ENCODE measurements at places on chromosomes 7 and 10. TPM values are rescaled to one million over a fixed set of nuclear protein-coding genes. Genes with fewer than 3 reads are reported as not detected.
A peak's percentile ranks its signal among the peaks of the same experiment; 100 is the strongest.

The RHEB gene
- 61.0 TPM for total RNA-seq

The WIPF3 gene
- total RNA-seq: not detected

The ICA1 gene
- total RNA-seq: not detected

The STEAP1B gene
- total RNA-seq: not detected

The FMC1 gene
- 3.0 TPM for total RNA-seq

The IQUB gene
- not detected for total RNA-seq

The ZC3HAV1L gene
- total RNA-seq: 0.16 TPM

The CTAGE8 gene
- total RNA-seq: 1.1 TPM

The DEPP1 gene
- not detected for total RNA-seq

The LAMB4 gene
- total RNA-seq: 0.11 TPM

The SUN3 gene
- total RNA-seq: not detected

The GSDME gene
- not detected for total RNA-seq

The CALHM1 gene
- not detected for total RNA-seq

DNA sequence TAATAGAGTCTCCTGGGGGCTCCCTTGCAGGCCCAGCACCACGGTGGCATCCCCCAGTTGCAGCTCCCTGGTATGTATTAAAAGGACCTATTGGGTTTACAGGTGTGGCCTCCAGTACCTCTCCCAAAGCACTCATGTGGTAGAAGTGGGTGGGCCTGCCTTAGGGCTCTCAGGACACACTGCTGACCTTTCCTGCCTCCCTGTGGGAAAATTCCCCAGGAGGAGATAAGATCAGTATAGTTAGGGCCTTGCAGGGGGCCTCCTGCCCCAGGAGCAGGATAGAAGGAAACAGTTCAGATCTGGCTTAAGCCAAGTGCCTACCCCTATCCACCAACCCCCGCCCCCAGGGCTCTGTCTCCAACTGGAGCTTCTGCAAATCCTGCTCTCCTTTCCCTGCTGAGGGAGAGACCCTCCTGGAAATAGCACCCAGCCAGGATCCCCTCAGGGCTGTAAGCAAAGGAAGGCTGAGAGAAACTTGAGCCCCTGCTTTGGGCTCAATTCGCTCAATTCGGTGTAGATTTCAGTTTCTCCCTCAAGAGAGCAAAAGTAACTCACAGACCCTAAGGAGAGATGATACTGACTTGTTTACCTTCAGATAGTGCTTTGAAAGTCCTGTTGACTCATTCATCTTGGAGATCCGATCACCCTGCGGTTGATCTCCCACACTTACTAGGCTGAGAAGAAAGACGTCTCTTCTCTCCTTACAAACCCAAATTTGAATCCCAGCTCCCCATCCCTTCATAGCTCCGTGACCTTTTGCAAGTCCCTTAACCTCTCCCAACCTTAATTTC, 130.6 kb downstream of the WDR11 start:
- no peak for DNase-seq

GRCh38 chr10:80900661-80901060, 363.0 kb downstream of the SH2D4B start:
- DNase-seq: no peak

- DNase-seq: no peak
Observed at GRCh38 chr7:104983076-104983577, 30.9 kb upstream of the KMT2E start.

- no peak for DNase-seq
Observed at GRCh38 chr10:8921568-8921967, 867.1 kb downstream of the GATA3 start.

- no peak for DNase-seq
Observed at GRCh38 chr7:101411508-101411874, 48.8 kb downstream of the COL26A1 start.

DNA sequence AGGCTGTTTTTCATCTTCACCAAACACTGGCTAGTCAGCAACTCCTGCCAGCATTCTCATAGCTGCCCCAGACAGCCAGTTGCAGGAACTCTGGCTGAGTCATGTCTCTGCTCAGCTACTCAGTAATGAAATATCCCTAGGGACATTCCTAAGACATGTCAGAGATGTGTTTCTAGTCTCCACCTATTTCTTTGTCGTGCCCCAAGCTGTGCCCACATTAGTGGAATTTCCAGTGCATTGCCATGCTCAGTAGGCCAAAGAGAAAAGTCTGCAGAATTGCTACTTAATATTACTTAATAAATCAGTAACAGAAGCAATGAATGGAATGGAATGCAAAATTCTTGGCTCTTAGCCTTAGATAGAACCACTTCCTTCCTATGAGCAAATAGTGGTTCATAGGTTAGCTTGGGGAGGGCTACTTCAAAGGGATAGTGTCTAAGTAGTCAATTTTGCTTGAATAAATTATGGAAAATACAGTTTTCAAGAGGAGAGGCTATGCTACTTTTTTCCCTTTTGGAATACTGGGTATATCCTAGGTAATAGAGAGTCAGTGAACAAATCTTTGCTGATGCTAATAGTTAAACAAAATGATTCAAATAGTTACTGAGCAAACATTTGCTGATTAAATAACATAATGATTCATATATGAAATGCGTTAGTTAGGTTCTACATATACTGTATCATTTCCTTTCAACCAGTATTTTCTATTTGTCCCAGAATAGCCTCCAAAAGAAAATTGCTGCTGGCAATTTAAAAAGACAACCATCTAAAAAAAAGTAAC, 23.6 kb upstream of the SEMA3C start:
- DNase-seq: no peak

DNA sequence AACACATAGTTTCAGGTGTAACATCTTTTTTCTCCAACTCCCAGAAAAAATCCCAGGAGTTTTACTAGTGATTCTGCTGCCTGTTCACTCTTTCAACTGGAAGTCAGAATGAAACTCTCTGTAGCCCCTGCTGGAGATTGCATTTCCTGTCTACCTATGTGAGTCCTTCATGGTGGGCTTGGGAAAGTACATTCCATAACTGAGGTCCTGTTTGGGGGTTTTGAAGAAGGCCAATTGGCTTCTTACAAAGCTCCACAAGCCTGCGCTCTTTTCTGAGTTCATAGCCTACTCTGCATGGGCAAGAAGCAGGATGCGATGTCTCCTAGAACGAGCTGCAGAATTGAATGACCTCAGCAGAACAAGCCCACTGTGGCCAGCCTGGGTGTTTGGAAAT, 86.7 kb downstream of the LYZL2 start:
- DNase-seq: no peak

- no peak for DNase-seq
Observed at GRCh38 chr7:3244241-3244814, 56.7 kb upstream of the SDK1 start.

DNA sequence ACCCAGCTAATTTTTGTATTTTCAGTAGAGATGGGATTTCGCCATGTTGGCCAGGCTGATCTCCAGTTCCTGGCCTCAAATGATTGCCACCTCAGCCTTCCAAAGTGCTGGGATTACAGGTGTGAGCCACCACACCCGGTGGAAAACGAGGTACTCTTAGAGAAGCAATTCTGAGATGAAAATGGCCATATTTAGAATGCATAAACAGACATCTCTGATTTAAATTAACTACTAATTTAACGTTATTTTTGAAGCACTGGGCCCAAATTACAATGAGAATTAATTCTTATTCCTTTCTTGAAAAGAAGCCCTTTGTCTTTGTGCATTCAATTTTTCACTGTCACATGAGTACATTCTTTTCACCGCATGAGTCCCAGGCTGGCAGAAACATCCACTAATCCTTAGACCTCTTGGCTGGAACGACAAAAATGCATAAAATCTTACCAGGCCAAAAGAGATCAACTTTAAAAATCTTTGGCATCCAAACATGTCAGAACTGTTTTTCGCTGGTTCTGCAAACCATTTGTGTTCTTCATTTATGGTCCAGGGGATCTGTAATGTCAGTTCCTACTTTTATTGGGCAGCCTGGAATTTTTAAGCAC, 60.1 kb upstream of the CAPZA2 start:
- DNase-seq: no peak

DNA sequence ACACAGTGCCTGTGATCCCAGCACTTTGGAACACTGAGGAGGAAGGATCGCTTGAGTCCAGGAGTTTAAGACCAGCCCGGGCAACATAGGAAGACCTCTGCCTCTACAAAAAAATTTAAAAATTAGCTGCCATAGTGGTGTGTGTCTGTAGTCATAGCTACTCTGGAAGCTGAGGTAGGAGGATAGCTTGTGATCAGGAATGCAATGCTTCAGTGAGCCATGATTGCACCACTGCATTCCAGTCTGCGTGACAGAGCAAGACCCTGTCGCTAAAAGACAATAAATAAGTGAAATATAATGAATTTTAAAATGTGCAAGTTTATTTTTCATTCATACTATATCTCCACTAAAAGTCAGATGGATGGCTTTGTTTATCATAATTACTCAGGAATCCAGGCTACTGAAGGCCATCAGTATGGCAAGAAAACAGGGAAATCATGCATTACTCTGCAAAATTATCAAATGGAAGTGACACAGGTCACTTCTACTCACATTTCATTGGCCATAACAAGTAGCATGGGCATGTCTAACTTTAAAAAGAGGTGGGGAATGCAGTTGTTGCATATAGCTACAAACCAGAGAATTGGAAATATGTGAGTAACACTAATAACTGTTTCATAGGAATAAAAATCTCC, 32.9 kb upstream of the FAM3C start:
- DNase-seq: no peak

- no peak for DNase-seq
Observed at GRCh38 chr7:75694638-75695399, 43.9 kb downstream of the HIP1 start.

DNA sequence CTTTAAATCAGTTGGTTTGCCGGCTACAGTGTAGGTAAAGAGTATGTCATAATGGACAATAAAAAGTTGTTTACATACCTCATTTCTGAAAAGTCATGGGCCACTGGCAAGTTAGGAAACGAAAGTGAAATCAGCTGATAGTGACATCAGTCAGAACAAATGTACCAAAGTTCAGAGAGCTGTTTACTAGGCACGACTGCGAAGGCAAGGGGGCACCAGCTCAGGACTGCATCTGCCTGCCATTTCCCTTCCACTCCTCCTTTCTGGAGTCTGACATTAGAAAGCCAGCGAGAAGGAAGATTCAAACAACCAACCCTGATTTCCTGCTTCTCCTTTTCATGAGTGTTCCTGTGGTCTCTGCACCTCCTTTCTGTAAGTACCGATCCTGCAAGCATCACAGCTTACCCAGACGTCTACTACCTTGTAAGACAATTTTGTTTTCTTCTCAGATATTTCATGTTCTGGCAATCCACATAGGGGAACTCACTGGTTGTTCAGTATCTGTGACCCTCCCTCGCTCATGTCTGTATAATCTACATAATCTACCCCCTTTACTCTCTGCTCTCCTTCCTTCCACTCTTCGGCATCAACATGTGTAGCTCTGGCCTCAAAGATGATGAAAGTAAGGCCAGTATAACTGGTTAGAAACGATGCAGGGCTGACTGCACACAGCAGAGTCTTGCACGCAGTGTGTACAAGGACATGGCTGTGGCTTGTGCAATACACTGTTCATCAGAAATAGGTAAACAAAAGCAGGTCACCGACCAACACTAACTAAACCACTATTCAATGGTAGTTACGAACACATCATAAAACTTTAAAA, at the start of gene TMEM140:
TMEM140 (plus strand) TSS at position 174 of the 823 bp plus-strand sequence. CDS start 16,370 bp downstream, outside the sequence.
- peak; percentile 51 for DNase-seq

Data from CD8-positive, alpha-beta T cell (primary cell).